T-cell (primary cell): ENCODE measurements at places on chromosomes 16 and 17. TPM values are rescaled to one million over a fixed set of nuclear protein-coding genes. Genes with fewer than 3 reads are reported as not detected.

- H3K27ac ChIP-seq, result no peak overlapping the region
- no peak for DNase-seq
- no peak overlapping the region for H3K4me3 ChIP-seq
- no peaks in the 10 kb centered on the region for H3K36me3 ChIP-seq
Observed at GRCh38 chr17:61259360-61259759, 140.3 kb upstream of the TBX2 start.

DNA sequence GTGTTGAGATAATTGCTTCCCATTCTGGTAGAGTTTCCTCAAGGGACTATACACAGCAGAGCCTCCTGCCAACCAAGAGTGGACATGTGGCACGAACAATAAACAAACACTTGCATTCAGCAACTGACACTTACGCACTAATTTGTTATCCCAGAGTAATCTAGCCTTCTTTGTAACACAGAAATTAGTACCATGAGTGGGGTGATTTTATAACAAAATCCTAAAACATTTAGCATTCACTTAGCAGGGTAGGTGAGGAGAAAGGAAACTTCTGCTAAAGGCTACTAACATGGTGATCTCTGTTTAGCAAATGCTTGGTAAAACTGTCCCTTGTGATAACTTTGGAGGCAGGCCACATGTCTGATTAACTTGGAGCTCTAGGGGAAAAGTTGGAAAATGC, 325.2 kb downstream of the HS3ST4 start:
- no peaks in the 10 kb centered on the region for H3K36me3 ChIP-seq
- no peaks in the 10 kb centered on the region for H3K4me1 ChIP-seq
- no peak for DNase-seq
- no peak overlapping the region for H3K4me3 ChIP-seq
- H3K27me3 ChIP-seq, result no peaks in the 10 kb centered on the region
- H3K27ac ChIP-seq, result no peak overlapping the region

GRCh38 chr17:17590883-17591354, 589 bp downstream of the PEMT start:
- peaks cover 3% of the 10 kb centered on the region for H3K4me1 ChIP-seq

DNA sequence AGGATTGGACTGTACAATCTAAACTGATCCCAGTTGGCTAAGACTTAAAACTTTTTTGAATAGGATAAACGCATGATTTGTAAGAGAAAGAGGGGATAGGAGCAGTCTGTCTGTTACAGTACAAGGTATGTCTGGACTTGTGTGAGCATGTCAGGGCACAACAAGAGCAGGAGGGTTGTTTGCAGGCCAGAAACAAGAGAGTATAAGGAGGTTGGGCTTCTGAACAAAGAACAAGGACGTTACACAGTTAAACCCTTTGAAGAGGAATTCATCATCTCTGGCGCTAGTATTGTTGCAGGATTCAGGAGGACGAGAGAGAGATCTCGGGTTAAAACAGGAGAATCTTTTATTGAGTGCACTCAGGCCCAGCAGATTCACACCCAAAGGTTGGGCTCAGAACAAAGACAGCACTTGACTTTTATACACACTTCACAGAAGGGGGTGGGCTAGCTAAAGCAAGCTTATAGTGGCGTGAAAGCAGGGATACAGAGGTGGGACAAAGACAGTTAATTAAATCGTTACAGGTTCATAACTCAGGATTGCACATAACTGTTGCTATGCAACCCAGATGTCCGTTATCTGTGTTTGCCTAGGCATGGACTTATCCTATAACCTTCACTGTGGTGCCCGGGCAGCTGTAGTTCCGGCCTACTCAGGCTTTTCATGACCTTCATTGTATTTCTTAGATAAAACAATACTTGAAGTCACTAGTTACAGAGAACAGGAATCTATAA, 34.3 kb downstream of the SEC14L1 start:
- H3K4me1 ChIP-seq, result peaks cover 4% of the 10 kb centered on the region
- H3K27ac ChIP-seq, result no peak overlapping the region
- H3K27me3 ChIP-seq, result no peaks in the 10 kb centered on the region
- peaks cover 6% of the 10 kb centered on the region for H3K36me3 ChIP-seq
- H3K4me3 ChIP-seq, result no peak overlapping the region
- DNase-seq, result no peak

DNA sequence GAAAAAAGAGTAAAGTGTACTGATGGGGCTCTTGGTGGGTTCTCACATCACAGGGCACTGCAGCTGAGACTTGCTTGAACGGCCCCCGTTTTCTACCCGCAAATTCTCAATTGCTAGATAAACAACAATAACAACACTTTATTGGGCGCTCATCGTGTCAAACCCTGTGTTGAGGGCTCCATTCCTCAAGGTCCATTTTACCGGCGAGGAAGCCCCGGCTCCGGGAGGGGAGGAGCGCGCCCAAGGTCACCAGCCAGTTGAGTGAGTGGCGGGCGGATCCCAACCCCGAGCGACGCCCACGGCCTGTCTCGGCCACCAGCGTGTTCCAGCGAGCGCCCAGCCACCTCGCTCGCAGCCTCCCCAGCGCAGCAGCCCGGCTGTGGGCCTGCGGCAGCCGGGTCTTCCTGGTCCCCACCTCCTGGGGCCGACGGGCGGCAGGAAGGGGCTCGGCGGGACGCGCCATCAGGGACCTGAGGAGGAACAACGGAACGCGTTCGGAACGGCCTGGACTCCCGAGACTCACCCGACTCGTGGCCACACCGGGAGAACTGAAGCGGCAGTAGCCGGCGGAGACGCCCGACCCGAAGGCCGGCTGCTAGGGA, 373 bp downstream of the CMC2 start:
- no peaks in the 10 kb centered on the region for H3K36me3 ChIP-seq
- no peak for DNase-seq
- peak overlapping the region; percentile 91 for H3K4me3 ChIP-seq
- peaks cover 11% of the 10 kb centered on the region for H3K4me1 ChIP-seq
- H3K27ac ChIP-seq, result peak overlapping the region; percentile 96

- no peak overlapping the region for H3K27ac ChIP-seq
- H3K4me3 ChIP-seq, result no peak overlapping the region
Observed at GRCh38 chr17:80109713-80110446, 8.5 kb downstream of the GAA start.

Gene ZFP90
- total RNA-seq, result 46.7 TPM

Gene CCL7
- total RNA-seq, result not detected

Gene CHST4
- not detected for total RNA-seq

Gene CAVIN1
- 0.83 TPM for total RNA-seq

Gene MPV17L
- total RNA-seq, result not detected
